ENCODE measurements at places on chromosomes 2 and 18.
A peak's percentile ranks its signal among the peaks of the same experiment; 100 is the strongest.

- no peak for DNase-seq
Measured at GRCh38 chr2:116819355-116819754, 995.1 kb upstream of the DDX18 start.

DNA sequence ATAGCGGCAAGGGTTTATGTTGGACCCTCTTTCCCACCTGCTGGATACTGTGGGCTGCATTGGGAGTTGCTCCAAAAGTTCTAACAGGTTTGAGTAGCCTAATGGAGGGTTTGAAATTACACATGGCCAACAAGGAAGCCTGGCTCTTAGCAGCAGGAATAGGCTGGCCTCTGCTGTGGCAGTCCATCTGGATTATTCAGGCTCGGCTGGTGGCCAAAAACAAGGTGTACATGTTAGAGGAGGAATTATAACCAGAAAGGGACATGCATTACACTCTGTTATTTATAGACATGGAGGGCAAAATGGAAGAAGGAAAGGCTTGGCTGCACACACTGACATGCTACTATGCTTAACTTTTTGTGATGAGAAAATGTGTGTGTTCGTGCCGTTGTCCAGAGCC, 61.1 kb upstream of the NRXN1 start:
- no peak for DNase-seq

- DNase-seq = no peak
Measured at GRCh38 chr2:217612920-217613319, 389.9 kb downstream of the TNS1 start.

GRCh38 chr2:145359561-145359960, 839.6 kb upstream of the ZEB2 start:
- no peak for DNase-seq

DNA sequence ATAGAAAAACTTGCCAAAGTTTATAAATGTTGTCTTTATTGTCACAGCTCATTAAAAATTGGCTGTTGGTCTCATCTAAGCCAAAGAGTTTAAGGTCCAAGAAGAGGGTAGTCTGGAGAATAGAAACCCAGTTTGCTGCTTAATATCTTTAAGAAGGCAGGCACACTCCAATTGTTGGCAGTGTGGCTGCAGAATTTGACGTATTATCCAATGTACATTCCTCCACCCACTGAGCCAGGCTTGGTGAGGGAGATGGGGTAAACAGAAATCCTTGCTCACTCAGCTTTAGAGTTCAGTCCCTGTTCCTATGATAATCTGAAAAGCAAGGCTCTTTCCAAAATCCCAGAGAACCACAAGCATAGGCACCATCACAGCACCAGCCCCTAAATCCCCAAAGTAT, 10.7 kb upstream of the ADD2 start:
- no peak for DNase-seq

DNA sequence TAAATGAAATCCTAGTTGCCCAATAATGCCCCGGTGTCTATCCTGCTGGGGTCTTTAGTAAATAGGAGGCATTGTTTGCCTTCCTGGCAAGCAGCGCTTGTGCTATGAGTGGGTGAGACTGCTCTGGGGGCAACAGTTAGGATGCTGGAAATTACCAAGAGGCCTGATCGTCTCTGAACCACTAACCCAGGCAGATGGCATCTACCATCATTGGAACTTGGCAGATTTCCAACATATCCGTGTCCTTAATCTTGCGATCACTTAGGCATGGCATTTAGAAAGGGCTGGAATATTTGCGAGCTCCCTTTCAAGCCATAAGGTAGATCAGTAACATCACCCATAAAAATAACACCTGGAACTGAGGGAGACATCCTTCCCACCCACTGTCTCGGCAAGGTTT, 18.8 kb upstream of the SH3RF3 start:
- DNase-seq = no peak

GRCh38 chr2:45382744-45383143, 228.3 kb downstream of the SRBD1 start:
- no peak for DNase-seq

DNA sequence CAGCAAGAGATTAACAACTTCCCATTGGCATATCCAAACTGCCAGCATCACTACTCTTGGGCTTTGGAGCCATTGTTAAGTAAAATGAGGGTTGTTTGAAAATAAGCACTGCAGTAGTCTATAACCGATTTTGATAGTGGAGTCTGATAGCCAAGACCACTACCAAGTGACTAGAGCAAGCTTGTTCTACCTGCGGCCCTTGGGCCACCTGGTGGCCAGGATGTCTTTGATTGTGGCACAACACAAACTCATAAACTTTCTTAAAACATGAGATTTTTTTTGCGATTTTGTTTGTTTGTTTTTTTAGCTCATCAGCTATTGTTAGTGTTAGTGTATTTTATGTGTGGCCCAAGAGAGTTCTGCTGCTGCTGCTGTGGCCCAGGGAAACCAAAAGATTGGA, 11.0 kb downstream of the UBE2E3 start:
- no peak for DNase-seq

DNA sequence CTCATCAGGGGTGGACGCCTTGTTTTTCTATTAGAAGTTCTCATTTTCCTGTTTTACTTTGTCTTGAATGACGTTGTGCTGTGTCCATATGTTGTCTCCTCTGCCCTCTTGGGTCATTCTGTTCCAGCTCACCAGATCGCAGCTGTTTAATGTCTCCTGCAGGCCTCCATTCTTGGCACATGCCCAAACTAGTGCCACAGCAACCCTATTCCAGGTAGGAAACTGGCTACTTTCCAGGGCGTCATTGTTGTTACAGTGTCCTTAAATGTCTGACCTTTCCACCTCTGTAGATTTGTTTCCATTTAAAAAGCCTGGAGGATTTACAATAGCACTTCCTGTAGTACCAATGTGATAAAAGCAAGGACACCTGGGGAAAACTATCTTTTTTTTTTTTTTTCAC, 500.7 kb downstream of the METTL4 start:
- DNase-seq = no peak

GRCh38 chr2:96241227-96241626, 24.6 kb downstream of the TMEM127 start:
- DNase-seq = no peak

DNA sequence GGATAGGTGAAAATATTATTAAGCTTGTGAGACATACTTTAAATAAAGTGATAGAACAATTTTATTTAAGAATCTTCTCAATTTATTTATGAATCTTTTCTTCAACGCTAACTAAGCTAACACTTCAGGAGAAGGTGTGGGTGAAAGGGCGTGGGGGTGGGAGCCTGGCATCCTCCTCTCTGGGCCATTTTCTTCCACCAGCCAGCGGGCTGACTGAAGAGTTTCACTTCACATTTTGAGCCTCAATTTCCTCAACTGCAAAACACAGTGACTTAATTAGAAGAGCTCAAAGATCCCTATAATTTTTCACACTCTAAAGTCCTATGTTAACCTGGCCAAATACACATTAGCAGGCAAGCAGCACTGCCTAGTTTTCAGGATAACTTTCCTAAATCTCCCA, 94.8 kb downstream of the FTCDNL1 start:
- no peak for DNase-seq

- no peak for DNase-seq
Measured at GRCh38 chr2:30280596-30281434, 49.5 kb downstream of the LBH start.

DNA sequence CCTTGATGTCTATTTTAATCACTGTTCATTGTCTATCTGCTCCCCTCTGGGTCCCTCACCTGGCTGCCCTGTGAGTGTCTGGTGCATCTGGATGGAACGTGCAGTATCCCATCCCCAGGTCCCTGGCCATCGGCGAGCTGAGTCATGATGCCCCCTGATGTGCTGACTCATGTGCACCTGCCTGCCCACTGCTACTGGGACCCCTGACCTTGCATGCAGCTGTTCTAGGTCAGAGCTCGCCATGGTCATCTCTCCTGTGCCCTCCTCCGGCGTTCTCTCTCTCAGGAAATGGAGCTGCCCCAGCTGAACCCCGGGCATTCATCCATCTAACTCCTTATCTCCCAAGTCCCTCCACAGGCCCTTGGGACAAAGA, 516.2 kb upstream of the HS6ST1 start:
- no peak for DNase-seq

GRCh38 chr2:174957050-174957449, 48.1 kb downstream of the CHN1 start:
- no peak for DNase-seq

GRCh38 chr2:62501794-62502500, 4.0 kb downstream of the TMEM17 start:
- no peak for DNase-seq

- no peak for DNase-seq
Measured at GRCh38 chr2:85662899-85663593, 5.0 kb downstream of the SFTPB start.

DNA sequence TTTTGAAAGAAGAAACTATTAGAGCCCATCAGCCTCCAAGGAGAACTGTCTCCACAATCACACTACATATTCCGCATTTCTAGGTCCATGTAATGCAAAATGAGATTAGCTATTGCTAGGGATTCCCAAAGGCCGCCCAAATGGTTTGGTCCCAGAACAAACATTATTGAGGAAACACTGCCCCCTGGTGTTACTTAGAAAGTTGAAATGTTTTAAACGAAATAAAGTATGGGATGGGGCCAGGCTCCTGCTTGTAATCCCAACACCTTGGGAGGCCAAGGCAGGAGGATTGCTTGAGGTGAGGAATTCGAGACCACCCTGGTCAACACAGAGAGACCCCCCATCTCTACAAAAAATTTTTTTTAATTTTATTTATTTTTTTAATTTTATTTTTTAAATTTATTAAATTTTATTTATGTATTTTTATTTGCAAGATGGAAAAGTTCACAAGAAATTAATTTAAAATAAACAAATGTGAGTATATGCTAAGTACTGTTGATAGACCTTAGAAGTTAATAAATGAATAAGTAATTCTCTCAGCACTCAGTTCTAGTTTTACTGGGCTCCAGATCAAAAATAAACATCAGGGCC, 5.5 kb downstream of the NHEJ1 start:
- DNase-seq = peak; percentile 48

DNA sequence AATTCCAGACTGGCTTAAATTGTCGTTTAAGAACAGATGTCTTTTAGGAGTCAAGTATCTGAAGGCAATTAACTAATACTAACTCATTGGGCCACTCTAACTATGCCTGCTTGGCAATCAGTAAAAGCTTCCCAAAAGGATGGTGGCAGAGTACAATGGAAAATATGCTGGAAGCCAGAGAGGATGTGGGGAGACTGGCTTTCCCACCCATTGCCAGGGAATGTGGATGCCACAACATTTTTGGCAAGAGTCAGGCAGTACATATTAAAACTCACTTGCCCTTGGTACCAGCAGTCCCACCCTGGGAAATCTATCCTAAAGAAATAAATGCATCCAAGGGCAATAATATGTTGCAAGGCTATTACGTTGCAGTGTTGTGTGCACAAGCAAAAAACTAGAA, 74.0 kb upstream of the FZD7 start:
- no peak for DNase-seq

DNA sequence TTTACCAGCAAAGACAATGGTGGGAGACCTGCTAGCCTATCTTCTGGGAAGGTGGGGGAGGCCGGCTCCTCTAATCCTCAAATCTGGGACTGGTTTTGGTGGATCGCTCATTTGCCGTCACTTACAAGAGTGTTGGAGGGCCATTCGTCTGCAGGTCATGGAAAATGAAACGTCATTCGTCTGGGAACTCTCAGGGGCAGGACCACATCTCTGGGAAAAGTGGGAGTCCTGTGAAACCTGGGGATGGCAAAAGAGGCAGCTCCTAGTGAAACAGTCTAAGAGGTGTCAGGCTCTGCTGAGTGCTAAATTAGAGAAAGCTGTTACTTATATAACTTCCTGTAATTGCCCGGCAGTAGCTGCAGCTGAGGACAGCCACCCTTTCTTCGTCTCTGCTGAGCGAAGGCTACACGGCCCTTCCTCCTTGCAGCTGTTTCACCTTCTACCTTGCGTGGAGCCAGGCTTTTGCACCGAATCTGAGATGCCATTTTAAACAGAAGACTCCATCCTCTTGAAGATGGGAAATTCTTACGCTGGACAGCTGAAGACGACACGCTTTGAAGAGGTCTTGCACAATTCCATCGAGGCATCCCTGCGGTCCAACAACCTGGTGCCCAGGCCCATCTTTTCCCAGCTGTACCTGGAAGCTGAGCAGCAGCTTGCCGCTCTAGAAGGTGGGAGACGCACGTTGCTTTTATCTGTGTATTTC, 22.4 kb downstream of the GREB1 start:
- DNase-seq = no peak

GRCh38 chr2:231612456-231613330, 20.0 kb downstream of the TEX44 start:
- DNase-seq = peak; percentile 66

GRCh38 chr18:8967573-8967972, 134.9 kb upstream of the NDUFV2 start:
- DNase-seq = no peak

DNA sequence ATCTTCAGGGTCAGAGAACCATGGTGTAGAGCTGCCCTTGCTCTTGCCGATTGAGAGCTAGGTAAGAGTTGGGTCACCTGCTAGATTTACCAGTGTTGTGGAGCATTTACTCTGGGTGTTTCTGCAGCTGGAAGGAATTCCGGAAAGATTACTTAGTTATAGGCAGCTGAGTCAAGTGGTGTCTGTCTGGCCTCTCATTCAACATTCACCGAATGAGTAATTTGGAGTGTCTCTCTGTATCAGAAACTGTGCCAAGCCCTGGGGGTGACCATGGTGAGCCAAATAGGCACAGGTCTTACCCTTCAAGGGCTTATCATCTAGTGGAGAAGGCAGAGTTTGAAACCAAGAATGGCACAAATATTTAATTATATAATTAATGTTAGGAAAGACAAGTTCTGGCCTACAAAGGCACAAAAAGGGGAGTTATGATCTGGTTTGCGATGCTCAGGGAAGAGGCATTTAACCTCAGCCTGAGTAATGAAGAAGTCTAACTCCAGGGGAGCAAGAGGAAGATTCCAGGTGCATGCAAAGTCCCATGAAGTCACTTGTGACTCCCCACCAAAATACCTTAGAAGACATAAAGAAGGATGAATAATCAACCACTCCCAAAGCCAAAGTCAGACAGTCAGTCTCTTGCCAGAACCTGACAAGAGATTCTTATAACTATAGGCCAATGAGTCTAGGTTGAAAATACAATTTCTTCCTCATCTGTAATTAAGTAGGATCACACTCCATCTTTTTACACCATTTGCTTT, 12.5 kb downstream of the SETBP1 start:
- no peak for DNase-seq

DNA sequence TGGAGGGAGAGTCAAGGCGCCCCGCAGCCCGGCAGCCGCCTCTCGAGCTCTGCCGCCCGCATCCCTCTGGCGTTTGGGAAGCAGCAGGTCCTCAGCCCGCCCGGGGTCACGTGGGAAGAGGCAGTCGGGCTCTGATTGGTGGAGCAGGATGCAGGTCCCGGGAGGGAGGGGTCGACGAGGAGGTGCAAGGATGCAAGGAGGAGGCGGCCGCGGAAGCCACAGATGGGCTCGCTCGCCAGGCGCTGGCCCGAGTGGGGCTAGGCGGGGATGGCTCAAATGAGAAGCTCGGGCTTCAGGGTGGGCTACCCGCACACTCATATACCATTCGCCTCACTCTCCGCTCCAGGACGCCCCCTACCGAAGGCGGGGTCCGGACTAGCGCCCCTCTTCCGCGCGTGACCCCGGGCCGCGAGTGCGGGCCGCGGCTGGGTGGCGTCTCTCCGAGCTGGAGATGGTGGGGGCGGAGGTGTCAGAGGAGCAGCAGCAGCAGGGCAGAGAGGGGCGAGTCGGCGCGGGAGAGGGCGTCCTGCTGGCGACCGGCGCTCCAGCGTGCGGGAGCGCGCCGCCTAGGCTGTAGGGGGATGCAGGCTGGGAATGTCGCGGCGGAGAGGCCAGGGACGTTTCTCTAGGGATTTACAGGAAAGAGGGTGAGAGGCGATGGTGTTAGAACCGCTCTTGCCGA, at the start of gene TMEFF2:
TSS of gene TMEFF2 (minus strand) at position 68 of the 682 bp plus-strand sequence. CDS start 409 bp downstream, outside the sequence.
- DNase-seq = peak; percentile 65

- no peak for DNase-seq
Measured at GRCh38 chr2:216596236-216596979, 36.8 kb upstream of the IGFBP2 start.

- peak; percentile 33 for DNase-seq
Measured at GRCh38 chr2:165401285-165401852, 68.1 kb upstream of the CSRNP3 start.

All from NCI-H1048 (cell line).